Ascending aorta (tissue), 2 donors: ENCODE measurements at places on chromosomes 5 and 9.

- DNase-seq: no peak
These were observed 38.7 kb downstream of the NKX2-5 start for GRCh38 chr5:173196133-173196952.

- no peak for DNase-seq
These were observed 564.0 kb downstream of the IRX1 start for GRCh38 chr5:4159681-4160080.

DNA sequence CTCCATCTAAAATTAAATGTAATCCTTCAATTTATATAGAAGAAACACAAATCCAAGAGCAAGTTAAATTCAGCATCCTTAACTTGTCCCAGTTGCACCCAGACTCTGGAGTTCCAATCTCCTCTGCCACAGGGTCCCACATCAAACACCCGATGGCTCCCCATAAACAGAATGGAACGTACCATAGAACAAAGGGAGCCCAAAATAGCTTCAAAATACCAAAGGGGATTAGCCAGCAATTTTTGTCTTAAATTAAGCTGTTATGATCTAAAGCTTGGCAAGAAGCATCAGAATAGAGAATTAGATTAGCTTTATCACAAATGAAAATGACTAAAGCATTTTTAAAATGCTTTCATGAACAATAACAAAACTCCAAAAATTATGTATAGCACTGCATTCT, 112.8 kb downstream of the FANCC start:
- DNase-seq: no peak

DNA sequence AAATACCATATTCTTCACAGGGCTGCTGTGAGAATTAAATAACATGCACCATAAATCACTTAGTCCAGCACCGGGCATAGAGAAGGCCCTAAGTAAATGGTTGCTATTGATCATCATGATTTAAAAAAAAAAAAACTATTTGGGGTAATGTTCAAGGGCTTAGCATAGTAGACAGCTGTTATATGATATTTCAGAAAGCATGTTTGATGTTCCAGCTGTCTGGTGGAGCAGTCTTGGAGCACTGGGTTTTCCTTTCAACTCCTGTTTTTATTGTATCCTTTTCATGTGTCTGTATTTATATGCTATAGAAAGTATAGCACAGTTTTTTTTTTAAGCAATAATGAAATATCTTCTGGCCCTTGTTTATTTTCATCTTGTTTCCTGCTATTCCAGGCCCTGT, 28.0 kb upstream of the TOMM5 start:
- DNase-seq: no peak

GRCh38 chr9:75612205-75612604, 278.3 kb upstream of the PCSK5 start:
- DNase-seq: no peak

GRCh38 chr9:110015759-110016158, 192.2 kb downstream of the C9orf152 start:
- no peak for DNase-seq

DNA sequence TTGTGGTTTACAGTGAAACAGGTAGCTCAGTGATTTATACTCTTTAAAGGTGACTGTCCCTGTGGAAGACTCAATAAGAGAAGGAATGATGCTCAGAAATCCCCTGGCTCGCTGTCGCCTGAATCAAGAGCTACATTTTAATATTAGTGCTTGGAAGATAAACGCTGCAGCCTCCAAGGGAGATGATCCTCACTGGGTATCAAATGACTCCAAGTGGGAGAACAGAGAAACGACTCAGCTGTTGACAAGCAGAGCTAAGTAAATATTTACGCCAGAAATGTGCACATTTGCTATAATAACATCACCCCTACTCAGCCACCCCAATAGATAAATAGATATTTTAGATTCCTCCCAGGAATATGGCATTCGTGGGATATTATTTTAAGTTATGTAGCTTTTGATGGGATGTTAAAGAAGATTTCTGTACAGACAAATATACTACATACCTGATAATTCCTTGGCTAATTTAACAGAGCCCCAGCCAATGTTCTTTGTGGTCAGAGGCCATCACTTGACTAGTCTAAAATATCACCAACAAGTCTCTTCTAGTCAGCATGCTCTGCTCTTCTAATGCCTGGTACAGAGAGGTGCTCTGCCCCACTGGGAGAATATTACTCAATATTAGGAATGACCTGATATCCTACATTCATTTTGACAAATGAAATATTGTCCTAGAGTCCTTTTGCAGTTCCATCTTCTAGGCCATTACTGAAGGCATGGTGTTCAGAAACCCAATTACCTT, 18.3 kb upstream of the CCDC192 start:
- no peak for DNase-seq

- no peak for DNase-seq
These were observed 10.5 kb upstream of the GDNF start for GRCh38 chr5:37850226-37850865.

- no peak for DNase-seq
These were observed 645.2 kb upstream of the RGMB start for GRCh38 chr5:98128271-98128670.

- no peak for DNase-seq
These were observed 45.9 kb downstream of the MEGF9 start for GRCh38 chr9:120668399-120668798.

- no peak for DNase-seq
These were observed 180.7 kb downstream of the TARS1 start for GRCh38 chr5:33621514-33621913.

- no peak for DNase-seq
These were observed at the start of gene UNC5A for GRCh38 chr5:176810081-176810597. TSS of gene UNC5A (plus strand) at chr5:176810559. CDS start at chr5:176810751, 192 bp downstream.

GRCh38 chr5:1999794-2000193, 117.1 kb upstream of the IRX4 start:
- DNase-seq: no peak

GRCh38 chr9:121272401-121272948, 4.5 kb downstream of the GSN start:
- no peak for DNase-seq

DNA sequence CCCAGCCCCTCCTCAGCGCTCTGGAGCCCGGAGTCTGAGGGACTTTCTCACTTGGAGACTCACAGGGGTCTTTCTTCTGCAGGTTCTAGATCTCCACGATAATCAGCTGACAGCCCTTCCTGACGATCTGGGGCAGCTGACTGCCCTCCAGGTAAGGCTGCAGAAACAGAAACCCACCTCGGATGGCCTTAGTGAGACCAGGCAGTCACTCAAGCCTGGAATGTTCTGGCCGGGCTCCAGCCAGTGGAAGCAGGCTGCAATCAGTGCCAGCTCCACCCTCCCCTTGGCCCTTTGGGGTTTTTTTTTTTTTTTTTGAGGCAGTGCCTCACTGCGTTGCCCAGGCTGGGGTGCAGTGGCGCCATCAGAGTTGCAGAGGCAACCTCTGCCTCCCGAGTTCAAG, 7.6 kb downstream of the LRSAM1 start:
- DNase-seq: no peak

DNA sequence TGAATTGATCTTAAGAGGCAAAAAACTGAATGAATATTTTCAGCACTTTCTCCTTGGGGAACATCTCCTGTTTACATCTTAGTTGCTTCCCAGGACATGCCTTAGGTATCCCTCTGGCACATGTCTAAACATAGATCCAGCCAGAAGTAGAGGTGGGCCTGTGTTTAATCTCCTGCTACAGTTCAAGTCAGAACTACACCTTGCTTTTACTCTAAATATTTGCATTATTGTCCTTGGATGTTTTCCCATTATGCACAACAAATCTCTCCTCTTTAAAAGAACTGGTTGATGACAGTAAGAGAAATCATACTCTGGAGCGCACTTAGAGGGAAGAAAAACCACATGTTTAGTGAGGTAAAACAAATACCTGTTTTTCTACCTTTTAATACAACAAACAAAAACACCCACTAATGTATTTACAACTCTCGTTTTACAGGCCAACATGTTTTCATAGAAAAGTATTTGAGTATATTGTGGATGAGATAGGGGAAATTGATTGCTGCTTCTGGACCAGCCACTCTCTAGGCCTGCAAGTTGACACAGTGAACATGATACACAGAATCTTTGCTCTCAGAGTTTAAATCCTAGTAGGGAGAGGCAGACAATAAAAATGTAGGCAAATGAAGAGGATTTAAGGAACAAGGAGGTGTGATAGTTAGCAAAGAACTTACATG, 32.3 kb downstream of the TNFAIP8 start:
- no peak for DNase-seq

DNA sequence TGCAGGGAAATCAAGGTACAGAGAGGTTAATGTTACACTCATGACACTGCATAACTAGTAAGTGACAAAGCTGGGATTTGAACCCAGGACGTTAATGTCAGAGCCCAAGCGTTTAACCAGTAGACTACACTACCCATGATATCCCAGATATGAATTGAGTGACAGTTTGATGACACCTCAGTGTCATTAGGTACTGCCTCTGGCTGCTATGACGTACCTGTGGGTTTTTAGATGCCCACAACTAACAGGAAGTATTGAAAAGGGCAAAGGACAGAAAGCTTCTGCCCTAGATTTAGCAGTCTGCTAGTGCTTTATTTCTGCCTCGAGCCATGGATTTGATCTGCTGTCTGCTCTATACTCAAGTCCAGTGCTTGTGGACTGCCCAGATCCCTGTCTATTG, 56.2 kb downstream of the GLRA1 start:
- no peak for DNase-seq

DNA sequence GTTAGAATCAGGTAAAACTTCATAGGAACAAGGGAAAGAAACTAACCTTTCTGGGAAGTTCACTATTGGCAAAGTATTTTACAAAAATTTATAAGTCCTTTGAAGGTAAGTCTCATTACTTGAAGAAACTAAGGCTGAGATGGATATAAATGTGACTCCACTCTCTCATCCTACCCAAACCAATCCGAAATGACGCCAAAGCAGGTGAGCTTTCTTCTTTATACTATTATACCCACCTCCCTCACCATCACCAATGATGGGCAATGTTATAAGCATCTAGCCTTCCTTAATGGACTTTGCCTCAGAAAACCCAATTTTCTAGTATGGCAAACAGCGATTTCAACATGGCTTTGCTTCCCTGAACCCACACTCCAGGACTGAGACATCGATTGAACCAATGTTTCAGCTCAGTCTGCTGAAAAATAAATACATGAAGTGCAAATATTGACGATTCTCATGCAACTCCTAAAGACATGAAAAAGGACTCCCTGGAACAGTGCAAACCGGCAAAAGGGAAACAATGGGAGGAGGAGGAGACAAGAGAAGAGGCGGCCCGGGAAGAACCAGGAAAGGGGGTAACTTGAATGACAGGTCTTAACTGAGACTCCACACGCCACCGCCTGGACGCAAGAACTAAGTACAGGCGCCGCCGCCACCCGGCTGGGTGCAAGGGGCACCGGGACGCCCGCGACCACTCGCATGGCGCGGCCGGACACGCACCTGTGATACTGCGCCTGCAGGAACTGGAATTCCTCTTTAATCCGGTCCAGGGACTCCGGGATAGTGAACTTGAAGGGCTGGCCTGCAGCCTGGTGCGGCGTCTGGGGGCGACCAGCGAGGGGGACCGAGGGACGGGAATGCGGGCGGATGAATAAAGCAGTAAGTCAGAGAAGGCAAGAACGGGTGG, 2.5 kb downstream of the TLE1 start:
- DNase-seq: peak; percentile 23

DNA sequence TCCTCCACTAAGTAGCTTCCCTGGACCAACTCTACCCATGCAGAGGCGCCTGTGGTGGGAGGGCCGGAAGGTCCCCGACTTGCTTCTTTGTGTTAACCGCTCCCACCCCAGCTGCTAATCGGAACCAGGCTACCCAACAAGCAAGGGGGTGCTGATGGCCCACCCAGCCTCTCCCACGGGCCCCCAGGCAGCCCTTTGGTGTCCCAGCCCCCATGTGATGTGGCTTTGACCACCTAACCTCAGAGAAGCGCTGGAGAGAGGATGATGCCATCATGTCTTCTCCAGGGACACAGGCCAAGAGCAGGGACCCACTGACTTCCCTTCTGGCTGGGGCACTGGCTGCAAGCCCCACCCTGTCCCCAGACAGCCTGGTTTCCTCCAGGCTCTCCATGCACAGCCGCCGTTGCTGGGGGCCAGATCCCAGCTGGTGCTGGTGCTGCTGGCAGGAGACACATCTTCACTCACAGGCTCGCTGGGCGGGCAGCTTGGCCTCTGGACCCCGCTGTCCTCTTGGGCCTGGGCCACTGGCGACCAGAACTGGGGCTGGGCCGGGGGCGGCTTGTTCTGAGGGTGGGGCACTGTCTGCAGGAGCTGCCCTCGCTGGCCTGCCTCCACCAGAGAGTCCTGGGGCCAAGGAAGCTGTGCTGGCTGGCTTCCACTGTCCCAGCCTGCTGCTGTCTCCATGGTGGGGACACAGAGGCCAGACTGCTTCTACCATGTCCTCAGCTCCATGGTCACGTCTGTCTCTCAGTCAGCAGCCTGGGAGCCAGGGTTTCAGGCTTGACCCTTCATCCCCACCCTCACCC, 27.8 kb downstream of the LAMC3 start:
- no peak for DNase-seq
